Esophagus squamous epithelium (tissue), 5 donors: ENCODE measurements at places on chromosomes 2 and 18.

DNA sequence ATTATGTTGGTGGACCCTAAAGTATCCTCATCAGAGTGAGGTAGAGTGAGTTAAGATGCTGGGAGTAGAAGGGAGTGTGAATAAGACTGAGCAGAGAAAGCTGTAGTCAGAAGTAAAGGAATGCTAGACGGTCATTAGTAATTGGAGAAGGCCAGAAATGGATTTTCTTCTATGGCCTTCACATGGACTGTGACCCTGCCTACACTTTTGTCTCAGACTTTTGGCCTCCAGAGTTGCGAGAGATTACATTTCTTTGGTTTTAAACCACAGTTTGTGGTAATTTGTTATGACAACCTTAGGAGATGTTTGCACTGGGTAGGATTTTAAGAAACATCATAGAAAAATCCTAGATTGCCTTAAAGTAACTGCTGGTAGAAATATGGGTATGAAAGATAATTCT, 1267.7 kb upstream of the TMEFF2 start:
- no peaks in the 10 kb centered on the region for H3K4me1 ChIP-seq
- no peak overlapping the region for H3K4me3 ChIP-seq
- no peak for DNase-seq
- H3K27me3 ChIP-seq, result no peaks in the 10 kb centered on the region
- no peaks in the 10 kb centered on the region for H3K36me3 ChIP-seq

GRCh38 chr18:58177896-58178470, 134.0 kb downstream of the NEDD4L start:
- no peak overlapping the region for H3K27ac ChIP-seq
- DNase-seq, result no peak
- H3K36me3 ChIP-seq, result no peaks in the 10 kb centered on the region
- peaks cover 16% of the 10 kb centered on the region for H3K4me1 ChIP-seq

GRCh38 chr2:55712477-55713060, 18.9 kb upstream of the PNPT1 start:
- no peak overlapping the region for H3K27ac ChIP-seq
- no peak for DNase-seq
- no peaks in the 10 kb centered on the region for H3K4me1 ChIP-seq
- H3K4me3 ChIP-seq, result no peak overlapping the region

- no peaks in the 10 kb centered on the region for H3K36me3 ChIP-seq
- no peak overlapping the region for H3K27ac ChIP-seq
- no peak overlapping the region for H3K4me3 ChIP-seq
Measured at GRCh38 chr2:173496746-173497145, 142.1 kb downstream of the CDCA7 start.

GRCh38 chr2:36559221-36559942, 38.6 kb downstream of the FEZ2 start:
- no peak overlapping the region for H3K4me3 ChIP-seq
- no peaks in the 10 kb centered on the region for H3K27me3 ChIP-seq
- peaks cover 28% of the 10 kb centered on the region for H3K4me1 ChIP-seq
- DNase-seq, result no peak
- no peak overlapping the region for H3K27ac ChIP-seq
